ENCODE measurements at places on chromosomes 4 and X. TPM values are rescaled to one million over a fixed set of nuclear protein-coding genes. Genes with fewer than 3 reads are reported as not detected.

Gene DCAF8L2
- total RNA-seq = not detected

Gene FANCB
- total RNA-seq = 3.9 TPM

Gene CXCL3
- 2.4 TPM for total RNA-seq

Gene ADRA2C
- 0.17 TPM for total RNA-seq

Gene C4orf51
- not detected for total RNA-seq

Gene SYN1
- 0.30 TPM for total RNA-seq

Gene CFAP299
- total RNA-seq = not detected

Gene RTL5
- total RNA-seq = 0.84 TPM

Gene GRID2
- 0.15 TPM for total RNA-seq

Gene XAGE2
- not detected for total RNA-seq

Gene MAGED2
- total RNA-seq = 215 TPM

Gene SULT1B1
- 1.0 TPM for total RNA-seq

Gene RWDD4
- total RNA-seq = 25.6 TPM

Gene FGFR3
- total RNA-seq = 0.84 TPM

Gene SORCS2
- under 0.01 TPM for total RNA-seq

Gene TGIF2LX
- total RNA-seq = not detected

Gene EMCN
- total RNA-seq = not detected

Gene FHIP1A
- total RNA-seq = 0.59 TPM

Gene NAP1L2
- total RNA-seq = not detected

Gene MAOB
- total RNA-seq = 0.17 TPM

Gene GRPR
- under 0.01 TPM for total RNA-seq

Gene FABP2
- not detected for total RNA-seq

Gene PDLIM3
- total RNA-seq = 7.9 TPM

Gene MCF2
- not detected for total RNA-seq

Gene HPSE
- 0.59 TPM for total RNA-seq

Gene CT45A2
- not detected for total RNA-seq

Gene ABCG2
- 0.67 TPM for total RNA-seq

Gene PROM1
- 0.17 TPM for total RNA-seq

Gene UGT2B7
- total RNA-seq = not detected

Gene RHOXF2
- total RNA-seq = not detected

Gene LANCL3
- total RNA-seq = under 0.01 TPM

Gene DGAT2L6
- total RNA-seq = not detected

Gene MAGEB2
- total RNA-seq = not detected

All from bronchus fibroblast of lung (primary cell).